ENCODE measurements at places on chromosomes 3 and 15.

- no peak for DNase-seq
Observed at GRCh38 chr15:48090666-48091065, 30.1 kb upstream of the SLC24A5 start.

DNA sequence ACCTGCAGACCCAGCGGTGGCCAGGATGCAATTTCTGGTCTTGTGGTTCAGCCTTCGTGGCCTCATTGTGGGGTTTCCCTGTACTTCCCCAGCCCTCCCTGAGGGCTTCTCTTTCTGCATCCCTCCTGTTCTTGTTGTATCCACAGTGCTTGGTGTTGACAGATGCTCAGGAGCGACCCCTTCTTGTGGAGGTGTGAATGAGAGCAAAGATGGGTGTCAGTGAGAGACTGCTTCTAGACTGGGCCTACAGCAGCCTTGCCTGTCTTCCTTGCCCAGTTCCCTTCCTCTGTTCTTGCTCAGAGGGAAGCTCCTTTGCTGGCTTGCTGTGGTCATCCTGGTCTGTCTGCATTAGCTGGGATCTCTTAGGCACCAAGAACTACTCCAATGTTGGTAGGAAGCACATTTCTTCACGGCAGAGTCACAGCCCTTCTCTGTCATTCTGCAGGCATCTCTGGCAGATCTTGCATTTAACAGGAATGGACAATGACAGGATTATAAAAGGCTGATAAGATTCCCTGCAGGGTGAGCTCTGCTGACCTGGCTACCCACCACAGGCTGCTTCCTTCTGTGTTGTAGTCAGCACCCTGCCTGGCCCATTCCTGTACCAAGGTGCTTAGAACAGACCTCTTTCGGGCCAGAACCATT lies 317.8 kb upstream of the C2CD4B start:
- no peak for DNase-seq

DNA sequence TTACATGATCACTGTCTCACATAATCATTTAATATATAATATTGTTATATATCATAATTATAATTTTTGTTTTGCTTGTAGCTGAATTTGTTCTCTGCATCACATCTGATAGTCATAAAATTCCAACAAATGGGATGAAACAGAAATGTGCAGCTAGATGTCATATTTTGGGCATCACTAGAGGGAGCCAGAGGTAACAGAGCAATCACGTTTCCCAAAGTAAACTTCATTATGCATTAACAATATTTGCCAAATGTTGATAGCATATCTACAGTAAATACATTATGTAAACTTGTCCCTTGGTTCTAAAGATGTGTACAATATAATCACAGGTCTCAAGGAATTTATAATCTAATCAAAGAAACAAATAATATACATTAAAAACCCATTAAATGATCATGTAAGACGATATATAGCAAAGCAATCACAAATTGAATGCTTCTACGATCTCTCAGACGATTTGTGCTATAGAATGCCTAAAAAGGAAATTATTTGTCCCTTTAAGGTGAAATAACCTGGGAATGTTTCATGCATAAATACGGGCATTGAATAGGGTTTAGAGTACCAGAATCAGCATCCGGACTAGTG lies 234.2 kb upstream of the MCTP2 start:
- DNase-seq, result no peak

DNA sequence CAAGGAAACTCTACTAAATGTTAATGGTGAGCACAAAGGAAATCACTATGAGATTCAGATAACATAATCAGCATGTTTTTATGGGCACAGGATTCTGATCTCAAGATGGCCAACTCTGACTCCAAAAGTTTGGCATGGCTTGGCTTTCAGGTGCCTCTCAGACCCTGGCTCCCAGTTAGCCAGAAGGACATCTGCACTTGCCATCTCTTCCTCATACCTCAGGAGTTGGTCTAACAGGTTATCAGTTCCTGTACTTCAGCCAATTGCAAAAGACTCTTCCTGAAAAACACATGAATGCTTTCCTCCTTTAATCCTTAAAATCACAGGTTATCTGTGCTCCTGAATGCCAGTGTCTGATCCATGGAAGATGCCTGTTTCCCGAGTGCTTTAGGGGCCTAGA lies 25.0 kb downstream of the TMPRSS7 start:
- no peak for DNase-seq

DNA sequence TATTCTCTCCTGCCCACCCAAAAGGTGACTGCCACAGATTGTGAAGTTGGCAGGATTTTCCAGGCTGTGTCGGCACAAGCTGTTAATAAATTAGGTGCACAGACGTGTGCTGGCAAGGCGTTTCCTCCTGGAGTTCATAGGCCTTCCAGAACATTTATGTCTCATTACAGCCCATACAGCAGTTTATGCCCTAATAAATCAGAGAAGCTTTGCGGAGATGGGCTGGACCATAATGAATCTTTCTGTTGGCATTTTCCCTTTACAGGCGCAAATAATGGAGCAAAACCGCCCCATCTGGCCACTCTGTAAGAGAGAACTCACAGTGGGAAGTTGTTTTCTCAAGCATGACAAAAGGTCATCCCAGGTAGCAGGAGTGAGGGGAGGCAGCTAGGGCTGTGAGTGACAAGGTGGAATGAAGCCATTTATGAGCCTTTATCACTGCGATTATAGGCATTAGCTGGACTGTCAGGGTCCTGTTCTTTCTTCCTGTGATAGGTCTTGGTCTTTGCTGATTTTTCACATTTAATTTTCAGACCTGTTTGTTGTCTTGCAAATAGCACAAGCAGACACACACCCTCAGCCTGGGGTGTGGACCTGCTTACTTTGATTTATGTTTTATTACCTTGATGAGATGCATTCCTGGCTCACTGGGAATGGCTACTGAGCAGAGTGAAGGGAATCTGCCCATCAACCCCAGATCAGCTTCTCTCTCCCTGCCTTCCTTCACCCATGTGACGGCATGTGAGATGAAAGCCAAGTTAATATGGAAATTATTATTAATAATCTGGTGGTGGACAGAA lies 257.5 kb downstream of the LRTM1 start:
- DNase-seq, result peak; percentile 46

DNA sequence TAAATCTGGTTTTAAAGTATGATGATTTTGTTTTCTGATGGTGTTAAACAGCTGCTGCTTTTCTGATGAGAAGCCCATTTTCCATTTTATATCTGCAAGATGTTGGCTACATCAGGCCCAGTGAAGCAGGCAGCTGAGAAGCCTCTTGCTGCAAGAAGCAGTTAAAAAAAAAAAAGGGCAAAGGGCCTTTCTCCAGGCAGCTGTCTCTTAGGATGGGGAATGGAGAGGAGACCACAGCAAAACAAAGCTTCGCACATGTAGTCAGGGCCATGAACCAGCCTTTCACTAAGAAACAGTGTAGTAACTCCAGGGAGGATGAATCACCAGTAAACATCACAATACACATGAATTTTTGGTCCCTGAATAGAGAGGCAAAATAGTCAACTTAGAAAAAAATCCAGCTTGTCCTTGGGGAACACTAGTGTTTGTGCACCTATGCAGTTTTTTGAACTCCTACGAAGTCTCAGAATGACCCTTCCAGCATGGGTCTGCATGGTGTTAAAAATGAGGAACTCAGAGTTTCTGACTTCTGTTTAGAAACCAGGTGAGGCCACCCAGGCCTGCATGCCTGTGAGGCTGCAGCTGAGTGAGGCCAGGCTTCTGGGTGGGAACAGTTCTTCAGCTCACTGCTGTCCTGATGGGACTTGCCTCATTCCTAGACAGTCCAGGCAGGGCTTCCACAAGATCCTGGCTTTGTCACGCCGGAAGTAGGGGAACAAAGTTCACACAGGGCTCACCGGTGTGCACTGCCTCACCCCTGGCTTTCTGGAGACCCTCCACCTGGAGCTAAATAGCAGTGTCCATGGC lies 518.7 kb downstream of the MCTP2 start:
- no peak for DNase-seq

DNA sequence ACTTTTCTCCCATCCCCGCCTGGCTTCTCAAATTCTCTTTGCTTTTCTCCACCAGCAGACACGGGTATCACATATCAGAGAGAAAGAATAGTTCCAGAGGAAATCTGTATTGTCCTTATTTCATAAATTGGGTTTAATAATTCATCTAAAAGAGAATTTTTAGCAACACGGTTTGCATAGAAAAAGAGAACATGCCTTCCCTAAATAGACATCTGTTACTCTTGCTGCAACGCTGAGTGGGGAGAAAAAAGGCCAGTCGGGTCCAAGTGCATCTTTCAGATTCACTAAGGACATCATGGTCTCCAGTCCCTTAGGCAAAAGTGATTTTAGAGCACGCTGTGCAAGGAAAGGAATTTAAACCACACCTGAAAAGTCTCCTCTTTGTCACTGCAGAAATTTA lies 201.3 kb downstream of the ABHD5 start:
- no peak for DNase-seq

All from NCI-H2081 treated with DMSO at 0.1 percent for 48 hours (cell line).